Psoas muscle (tissue), 8 donors: ENCODE measurements at places on chromosomes 2 and 18. TPM values are rescaled to one million over a fixed set of nuclear protein-coding genes. Genes with fewer than 3 reads are reported as not detected.

The FAM237A gene
- total RNA-seq: not detected

DNA sequence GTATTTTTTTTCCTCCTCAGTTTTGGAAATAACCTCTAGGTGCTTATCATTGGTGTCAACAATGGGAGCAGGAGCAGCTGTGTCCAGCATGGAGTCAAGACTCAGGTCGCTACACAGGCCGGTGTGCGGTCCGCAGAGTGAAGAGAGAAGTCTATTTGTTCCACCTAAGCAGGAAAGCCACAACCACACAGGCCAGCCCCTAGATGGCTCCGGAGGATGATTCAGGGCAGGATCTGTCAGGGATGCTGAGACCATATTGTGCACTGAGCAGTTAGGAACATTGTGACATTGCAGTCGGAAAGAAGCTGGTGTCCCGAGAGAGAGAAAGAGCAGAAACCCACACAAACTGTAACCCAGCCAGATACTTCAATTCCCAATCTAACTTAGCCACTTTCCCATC, 136.9 kb downstream of the GAREM1 start:
- DNase-seq: no peak

The TM4SF20 gene
- total RNA-seq: not detected

DNA sequence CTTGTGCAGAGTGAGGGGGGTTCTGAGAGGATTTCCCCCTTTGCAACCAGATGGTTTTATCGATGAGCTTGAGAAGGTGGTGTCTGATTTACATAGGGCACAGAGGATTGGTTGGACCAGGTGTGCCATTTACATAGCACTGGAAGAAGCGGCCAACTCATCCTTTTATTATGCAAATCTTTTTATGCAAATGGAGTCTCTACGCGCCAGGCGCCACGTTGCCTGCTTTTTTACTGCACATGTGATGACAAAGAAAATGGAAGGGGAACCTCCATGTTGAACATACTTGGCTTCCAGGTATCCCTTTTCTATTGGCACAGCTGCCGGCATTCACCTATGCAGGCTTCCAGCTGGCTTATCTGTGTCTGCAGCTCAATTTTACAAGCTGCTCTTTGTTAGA, 18.4 kb upstream of the TXNL4A start:
- DNase-seq: no peak

- no peak for DNase-seq
Observed at GRCh38 chr2:47725808-47726207, 57.1 kb upstream of the MSH6 start.

The FAM210A gene
- total RNA-seq: 28.8 TPM

- no peak for DNase-seq
Observed at GRCh38 chr18:47899107-47899840, 31.2 kb downstream of the SMAD2 start.

The C2orf80 gene
- not detected for total RNA-seq

The GALNT14 gene
- total RNA-seq: 0.54 TPM

GRCh38 chr2:20737505-20737904, 70.6 kb downstream of the GDF7 start:
- DNase-seq: no peak

The SLC40A1 gene
- total RNA-seq: 21.5 TPM

GRCh38 chr2:109282360-109282759, 153.4 kb downstream of the SH3RF3 start:
- no peak for DNase-seq

DNA sequence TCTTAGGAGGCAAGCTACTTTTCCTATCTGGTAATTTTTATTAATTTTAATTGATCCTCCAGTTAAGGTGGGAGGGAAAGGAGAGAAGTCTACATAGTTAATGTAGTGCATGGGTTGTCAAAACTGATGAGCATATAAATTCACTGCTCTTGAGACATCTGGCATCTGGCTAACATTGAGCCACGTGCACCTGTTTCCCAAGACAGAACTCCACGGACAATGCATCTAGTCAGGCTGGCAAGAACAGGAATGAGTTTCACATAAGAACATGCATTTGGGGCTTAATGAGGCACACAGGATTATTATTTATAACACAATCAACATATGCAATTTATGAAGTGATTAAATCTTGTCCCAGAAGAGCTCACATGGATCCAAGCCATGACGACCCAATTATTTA, 16.2 kb upstream of the RAB1A start:
- no peak for DNase-seq

The IL1RN gene
- total RNA-seq: 2.0 TPM

The SIX3 gene
- not detected for total RNA-seq

The SANBR gene
- 5.0 TPM for total RNA-seq

The TRPM8 gene
- total RNA-seq: not detected

DNA sequence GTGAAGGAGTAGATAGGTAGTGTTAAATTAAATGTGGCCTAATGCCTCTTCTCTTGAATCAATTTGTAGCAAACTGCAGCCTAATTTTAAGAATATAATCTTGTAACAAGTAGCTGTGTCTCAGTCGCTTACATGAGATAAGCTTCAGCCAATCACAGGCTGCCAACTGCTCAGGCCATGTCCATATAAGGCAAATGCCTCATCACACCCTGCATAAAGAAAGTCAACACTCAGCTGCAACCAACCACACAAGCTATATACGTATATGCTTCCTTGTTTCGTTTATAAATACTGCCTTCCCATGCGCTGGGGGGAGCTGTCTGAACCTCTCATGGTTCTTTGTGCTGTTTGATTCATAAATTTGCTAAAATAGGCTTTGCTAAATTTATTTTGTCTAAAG, 476.3 kb downstream of the TRIB2 start:
- DNase-seq: no peak

DNA sequence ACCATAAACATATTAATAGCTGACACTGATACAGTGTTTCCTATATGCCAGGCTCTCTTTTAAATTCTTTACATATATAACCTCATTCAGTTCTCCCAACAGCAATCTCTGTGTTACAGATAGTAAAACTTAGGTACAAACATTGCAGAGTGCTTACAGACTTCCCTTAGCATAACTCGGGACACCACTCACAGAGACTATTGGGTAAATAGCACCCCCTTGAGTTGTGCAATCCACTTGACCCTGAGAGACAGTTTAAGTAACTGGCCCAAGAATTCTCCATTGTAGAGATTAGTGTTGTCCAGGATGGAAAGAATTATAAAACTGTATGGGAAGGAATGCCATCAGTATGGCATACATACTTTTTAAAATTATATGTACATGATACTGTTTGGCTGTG, 110.1 kb downstream of the POLE4 start:
- no peak for DNase-seq

The TUBB8B gene
- not detected for total RNA-seq

The RIOK3 gene
- total RNA-seq: 88.3 TPM

DNA sequence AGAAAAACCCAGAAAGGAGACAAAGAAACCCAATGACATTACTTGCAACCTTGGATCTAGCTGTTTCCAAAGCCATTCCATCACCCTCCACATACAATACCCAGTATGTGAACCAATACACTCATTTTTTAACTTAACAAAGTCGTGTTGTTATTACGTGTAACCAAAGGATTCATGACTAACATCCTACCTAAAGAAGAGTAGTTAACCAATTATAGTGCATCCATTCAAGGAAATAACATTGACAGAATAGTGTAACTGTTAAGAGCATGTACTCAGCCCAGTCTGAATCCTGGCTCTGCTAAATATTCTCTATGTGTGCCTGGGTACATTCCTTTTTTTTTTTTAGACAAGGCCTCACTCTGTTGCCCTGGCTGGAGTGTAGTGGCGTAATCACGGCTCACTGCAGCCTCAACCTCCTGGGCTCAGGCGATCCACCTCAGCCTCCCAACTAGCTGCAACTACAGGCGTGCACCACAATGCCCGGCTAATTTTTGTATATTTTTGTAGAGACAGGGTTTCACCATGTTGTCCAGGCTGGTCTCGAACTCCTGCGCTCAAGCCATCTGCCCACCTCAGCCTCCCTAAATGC, 9.9 kb downstream of the TLK1 start:
- DNase-seq: no peak

DNA sequence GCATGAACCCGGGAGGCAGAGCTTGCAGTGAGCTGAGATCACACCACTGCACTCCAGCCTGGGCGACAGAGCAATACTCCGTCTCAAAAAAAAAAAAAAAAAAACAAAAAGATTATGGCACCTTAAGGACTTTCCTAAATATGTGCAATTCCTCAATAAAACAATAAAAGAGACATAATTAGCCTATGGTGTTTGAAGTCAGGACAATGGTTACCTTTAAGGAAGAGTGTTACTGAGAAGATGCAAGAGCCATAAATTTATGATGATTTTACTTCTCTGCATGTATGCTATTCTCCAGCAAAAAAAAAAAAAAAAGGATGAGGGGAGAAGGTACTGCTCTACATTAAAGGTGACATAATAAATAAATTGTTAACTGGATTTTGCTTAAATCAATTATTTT, 208.2 kb upstream of the STK17B start:
- no peak for DNase-seq

The ZNF519 gene
- 0.47 TPM for total RNA-seq

The LAPTM4A gene
- total RNA-seq: 71.3 TPM

GRCh38 chr18:79283131-79283810, 112.5 kb upstream of the NFATC1 start:
- no peak for DNase-seq

- DNase-seq: no peak
Observed at GRCh38 chr2:224908818-224909217, 133.4 kb downstream of the DOCK10 start.

The COL3A1 gene
- total RNA-seq: 19.8 TPM

The RESP18 gene
- total RNA-seq: not detected

DNA sequence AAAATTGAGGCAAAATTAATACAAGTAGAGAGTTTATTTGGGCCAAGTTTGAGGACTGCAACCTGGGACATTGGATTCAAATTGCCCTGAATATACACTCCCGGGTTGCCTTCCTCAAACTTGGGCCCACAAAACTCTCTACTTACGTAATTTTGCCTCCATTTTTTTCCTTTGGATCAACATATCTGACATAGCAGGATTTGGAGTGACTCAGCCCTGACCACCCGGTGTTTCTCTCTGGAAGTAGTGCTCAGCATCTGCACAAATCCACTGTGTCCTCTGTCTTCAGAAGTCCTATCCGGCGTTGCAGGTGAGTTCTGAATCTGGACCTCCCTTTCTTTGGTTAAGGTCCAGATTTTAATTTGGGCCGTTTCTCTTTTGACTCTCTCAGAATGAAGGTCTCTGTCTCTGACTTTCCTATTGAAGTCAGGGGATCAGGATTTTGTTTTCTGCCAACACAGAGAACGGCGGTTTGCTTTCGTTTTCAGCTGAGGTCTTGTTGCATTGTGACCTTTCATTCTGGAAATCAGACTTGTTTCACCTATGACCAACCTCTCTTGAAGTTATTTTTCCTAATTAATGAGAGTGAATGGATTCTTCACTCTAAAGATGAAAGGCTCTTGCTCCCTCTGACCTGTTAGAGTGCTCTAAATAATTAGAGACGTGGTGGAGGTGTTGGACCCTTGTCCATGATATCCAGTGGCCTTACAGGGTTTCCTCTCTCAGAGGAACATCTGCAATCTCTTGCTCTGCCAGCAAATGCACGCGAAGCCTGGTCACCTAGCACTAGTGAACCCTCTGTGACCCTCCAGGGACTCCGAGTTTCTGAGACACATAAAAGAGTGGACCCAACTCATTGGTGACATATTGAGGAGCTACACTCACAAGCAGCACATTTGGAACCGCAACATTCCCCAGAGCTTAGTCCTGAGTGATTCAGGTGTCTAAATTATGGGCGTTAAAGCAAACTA, 13.6 kb downstream of the TCF23 start:
- DNase-seq: no peak

The SEPTIN10 gene
- total RNA-seq: 26.6 TPM

The PLCL1 gene
- 25.4 TPM for total RNA-seq

GRCh38 chr18:45357686-45358470, 257.4 kb upstream of the SLC14A2 start:
- DNase-seq: no peak

GRCh38 chr2:126531029-126531428, 124.9 kb upstream of the GYPC start:
- no peak for DNase-seq

The ADRA2B gene
- total RNA-seq: 1.6 TPM

The TDRD15 gene
- total RNA-seq: not detected

DNA sequence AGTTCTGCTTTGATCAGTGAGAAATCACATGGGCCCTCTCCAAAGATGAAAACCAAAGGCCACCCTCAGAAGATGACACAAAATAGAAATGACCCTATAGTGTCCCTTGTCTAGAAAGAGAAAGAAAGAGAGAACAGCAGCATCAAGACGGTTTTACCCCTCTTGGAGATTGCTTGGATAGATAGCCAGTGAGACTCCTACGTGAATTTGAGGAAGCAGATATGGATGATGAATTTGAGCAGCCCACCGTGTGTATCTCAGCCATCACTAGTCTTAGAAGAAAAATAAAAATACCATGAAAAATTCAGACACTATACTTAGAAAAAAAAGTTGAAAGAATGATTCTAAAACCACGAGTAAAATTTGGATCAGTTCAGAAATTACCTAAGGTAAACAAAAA, 329.1 kb upstream of the CNTNAP5 start:
- DNase-seq: no peak

DNA sequence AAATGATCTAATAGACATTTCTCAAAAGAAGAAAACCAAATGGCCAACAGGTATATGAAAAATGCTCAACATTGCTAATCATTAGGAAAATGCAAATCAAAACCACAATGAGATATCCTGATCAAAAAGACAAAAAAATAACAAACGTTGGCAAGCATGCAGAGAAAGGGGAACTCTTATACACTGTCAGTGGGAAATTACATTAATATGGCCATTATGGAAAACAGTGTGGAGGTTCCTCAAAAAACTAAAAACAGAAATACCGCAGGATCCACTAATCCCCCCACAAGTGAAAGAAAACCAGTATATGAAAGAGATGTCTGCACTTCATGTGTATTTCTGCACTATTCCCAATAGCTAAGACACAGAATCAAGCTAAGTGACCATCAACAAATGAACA, 57.7 kb upstream of the CTIF start:
- DNase-seq: no peak

DNA sequence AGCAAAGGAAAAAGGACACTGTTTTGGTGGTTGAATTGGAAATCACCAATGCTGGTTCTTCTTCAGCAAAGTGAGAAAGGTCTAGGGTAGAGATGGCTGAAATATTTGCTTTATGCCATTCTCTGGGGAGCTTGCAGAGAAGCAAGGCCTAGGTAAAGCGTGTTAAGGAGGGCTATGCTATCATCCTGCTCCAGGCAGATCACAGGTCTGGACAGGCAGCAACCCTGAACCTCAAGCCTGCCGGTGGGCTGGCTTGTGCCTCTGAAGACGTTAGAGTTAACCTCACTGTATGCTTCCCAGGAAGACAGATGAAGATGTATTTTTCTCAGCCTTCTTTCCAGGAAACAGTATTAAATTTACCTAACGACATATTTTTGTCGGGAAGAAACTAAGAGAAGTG, 138.5 kb upstream of the LYPD6 start:
- no peak for DNase-seq

- DNase-seq: no peak
Observed at GRCh38 chr2:186554429-186554828, 35.4 kb upstream of the ITGAV start.

The NXPH2 gene
- not detected for total RNA-seq
